ENCODE measurements at places on chromosomes 2 and 18. TPM values are rescaled to one million over a fixed set of nuclear protein-coding genes. Genes with fewer than 3 reads are reported as not detected.

The FBXO15 gene
- 0.19 TPM for total RNA-seq

The ABCB11 gene
- total RNA-seq: not detected

GRCh38 chr2:71785516-71785981 lies 332.2 kb downstream of the DYSF start:
- DNase-seq: no peak

DNA sequence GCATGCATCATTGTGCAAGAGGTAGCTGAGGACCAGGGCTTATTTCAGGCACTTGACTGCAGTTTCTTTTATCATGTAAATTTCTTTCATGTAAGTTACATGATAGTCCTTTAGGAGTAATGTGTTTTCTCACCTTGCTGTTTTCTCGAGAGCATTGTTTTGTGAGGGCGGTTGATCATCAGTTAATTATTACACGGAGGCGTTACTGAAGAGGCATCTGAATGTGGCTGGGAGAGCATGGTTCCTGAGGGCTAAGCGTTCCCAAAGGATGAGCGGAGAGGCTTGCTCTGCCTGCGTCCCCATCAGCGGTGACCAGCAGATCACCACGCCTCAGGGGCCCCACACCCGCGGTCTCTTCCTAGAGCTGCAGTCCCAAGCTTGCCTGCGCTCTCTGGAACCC lies 156.1 kb upstream of the NFATC1 start:
- DNase-seq: no peak

DNA sequence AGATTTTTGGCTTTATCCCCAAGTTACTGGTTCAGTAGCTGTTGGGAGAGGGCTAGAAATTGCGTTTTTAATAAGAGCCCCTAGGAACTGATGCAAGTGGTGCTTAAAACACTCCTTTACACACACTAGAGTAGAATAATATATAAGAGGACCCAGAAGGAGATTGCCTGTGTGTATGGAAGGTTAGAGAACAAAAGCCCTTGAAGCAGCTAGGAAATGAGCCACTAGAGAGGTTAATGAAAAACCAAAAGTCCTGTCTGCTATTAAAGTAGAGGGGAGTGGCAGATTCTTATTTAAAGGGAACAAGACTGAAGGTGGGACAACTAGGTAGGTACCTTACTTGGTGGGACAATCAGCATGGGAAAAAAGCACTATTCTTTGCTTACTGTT lies 14.4 kb upstream of the SLC39A10 start:
- DNase-seq: no peak

Data from esophagus squamous epithelium (tissue), 5 donors.